ENCODE measurements at places on chromosomes 1 and 21. TPM values are rescaled to one million over a fixed set of nuclear protein-coding genes. Genes with fewer than 3 reads are reported as not detected.

Gene OR2T34
- total RNA-seq: not detected

Gene TPTE
- not detected for total RNA-seq

Gene RGS7
- total RNA-seq: 0.06 TPM

Gene THEMIS2
- 6.7 TPM for total RNA-seq

Gene LEMD1
- 79.0 TPM for total RNA-seq

Gene PRKAB2
- 31.0 TPM for total RNA-seq

Gene KRTAP21-2
- not detected for total RNA-seq

Gene EXO1
- total RNA-seq: 32.2 TPM

Gene MTARC2
- total RNA-seq: not detected

Gene TNFRSF4
- not detected for total RNA-seq

Gene CRB1
- total RNA-seq: 2.3 TPM

Gene FCRL5
- not detected for total RNA-seq

Gene CLIC4
- total RNA-seq: 185 TPM

Gene TCHH
- 0.03 TPM for total RNA-seq

Gene LCE6A
- total RNA-seq: not detected

Gene STYXL2
- 0.59 TPM for total RNA-seq

Gene GBP7
- not detected for total RNA-seq

Gene DYNLT5
- 0.22 TPM for total RNA-seq

Gene PALMD
- total RNA-seq: not detected

Gene BEND5
- total RNA-seq: 17.6 TPM

Gene PTGS2
- total RNA-seq: 0.37 TPM

Gene SLAMF6
- total RNA-seq: not detected

Gene TCEA3
- 0.54 TPM for total RNA-seq

Gene TINAGL1
- total RNA-seq: not detected

Gene KRTAP20-4
- total RNA-seq: not detected

Gene HSPA6
- total RNA-seq: 0.09 TPM

Gene KRTAP19-3
- total RNA-seq: not detected

Gene ALPL
- 114 TPM for total RNA-seq

Gene CRABP2
- total RNA-seq: 156 TPM

Gene RAB42
- 2.2 TPM for total RNA-seq

Gene PNRC2
- 258 TPM for total RNA-seq

Gene SLC45A3
- 5.1 TPM for total RNA-seq

Gene C2CD4D
- not detected for total RNA-seq

Gene SMG7
- total RNA-seq: 33.4 TPM

Gene ICOSLG
- total RNA-seq: 0.22 TPM

Gene MROH7
- total RNA-seq: 0.34 TPM

Gene MEF2D
- 7.1 TPM for total RNA-seq

Gene CYB5RL
- total RNA-seq: 9.0 TPM

Gene CD53
- not detected for total RNA-seq

Gene NPHS2
- total RNA-seq: not detected
